RCC 7860 (cell line): ENCODE measurements at places on chromosomes 5 and 9.

DNA sequence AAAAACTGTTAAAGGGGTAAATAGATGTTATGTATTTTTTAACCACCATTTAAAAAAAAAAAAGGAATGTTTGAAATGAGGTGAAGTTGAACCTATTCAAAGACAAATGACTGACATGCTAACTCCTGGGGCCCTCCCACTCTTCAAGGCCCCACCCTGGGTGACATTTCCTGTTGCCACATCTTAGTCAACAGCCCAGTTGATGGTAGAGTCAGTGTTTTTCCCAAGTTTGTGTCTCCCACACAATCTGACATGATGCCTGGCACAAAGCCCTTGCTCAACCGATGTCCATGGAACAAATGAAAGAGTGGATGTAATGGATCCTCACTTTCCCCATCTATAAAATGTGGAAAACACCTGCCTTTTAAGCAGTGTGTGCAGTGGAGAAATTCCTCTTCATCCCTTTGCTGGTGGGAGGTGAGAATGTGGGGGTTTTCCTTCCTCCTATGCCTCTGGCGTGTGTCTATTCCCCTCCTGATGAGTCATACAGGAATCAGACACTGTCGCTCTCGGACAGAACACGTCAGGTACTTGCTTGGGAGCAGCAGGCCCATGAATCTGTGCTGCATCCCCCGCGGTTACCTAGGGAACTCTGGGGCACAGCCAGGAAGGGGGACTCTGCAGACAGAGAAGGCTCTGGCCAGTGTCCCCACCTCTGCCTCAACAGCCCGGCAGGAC, 13.7 kb upstream of the ADRA1B start:
- peak; percentile 97 for DNase-seq

GRCh38 chr9:133788819-133789717, 50.9 kb upstream of the SARDH start:
- no peak for DNase-seq

DNA sequence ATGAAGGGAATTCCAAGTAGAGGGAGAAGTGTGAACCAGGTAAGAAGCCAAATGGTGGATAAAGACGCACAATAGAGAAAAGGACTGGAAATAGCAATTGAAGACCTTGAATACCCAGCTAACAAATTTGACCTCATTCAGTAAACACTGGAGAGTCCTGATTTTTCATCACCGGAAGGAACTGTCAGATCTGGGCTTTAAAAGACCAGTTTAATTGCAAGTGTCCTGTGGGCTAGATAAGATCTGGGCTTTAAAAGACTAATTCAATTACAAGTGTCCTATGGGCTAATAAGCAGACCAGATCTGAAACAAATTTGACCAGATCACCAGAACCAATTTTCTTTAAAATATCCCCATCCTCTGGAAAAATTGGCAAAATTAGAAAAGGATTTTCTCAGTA, 380.0 kb downstream of the ACTL7B start:
- DNase-seq, result no peak

DNA sequence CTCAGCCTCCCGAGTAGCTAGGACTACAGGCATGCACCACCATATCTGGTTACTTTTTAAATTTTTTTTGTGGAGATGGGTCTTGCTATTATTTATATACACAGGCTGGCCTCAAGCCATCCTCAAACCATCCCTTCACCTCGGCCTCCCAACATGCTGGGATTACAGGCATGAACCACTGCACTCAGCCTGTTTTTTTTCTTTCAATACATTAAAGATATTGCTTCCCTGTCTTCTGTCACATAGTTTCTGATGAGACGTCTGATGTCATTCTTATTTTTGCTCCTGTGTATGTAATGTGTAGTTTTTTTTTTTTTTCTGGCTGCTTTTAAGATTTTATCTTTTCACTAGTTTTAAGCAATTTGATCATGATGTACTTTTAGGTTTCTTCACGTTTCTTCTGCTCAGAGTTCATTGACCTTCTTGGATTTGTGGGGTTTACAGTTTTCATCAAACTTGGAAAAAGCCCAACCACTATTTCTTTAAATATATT, 11.4 kb upstream of the RGS3 start:
- no peak for DNase-seq

GRCh38 chr5:107499237-107499636, 171.5 kb downstream of the EFNA5 start:
- no peak for DNase-seq

DNA sequence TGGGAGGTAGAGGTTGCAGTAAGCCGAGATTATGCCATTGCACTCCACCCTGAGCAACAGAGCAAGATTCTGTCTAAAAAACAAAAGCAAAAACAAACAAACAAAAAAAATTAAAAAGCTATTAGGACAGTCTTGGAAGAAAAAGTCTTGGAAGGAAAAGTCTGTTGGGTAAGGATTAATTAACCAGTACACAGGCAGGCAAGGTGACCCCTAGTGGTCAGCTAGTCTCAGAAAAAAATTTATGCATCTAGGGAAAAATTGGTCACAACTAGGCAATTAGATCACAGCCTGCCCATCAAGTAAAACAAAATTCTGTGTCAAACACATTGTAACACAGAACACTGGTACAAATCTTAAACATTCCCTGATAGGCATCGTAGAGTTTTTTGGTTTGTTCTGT, 6.7 kb upstream of the ANKRD18B start:
- DNase-seq, result peak; percentile 35

DNA sequence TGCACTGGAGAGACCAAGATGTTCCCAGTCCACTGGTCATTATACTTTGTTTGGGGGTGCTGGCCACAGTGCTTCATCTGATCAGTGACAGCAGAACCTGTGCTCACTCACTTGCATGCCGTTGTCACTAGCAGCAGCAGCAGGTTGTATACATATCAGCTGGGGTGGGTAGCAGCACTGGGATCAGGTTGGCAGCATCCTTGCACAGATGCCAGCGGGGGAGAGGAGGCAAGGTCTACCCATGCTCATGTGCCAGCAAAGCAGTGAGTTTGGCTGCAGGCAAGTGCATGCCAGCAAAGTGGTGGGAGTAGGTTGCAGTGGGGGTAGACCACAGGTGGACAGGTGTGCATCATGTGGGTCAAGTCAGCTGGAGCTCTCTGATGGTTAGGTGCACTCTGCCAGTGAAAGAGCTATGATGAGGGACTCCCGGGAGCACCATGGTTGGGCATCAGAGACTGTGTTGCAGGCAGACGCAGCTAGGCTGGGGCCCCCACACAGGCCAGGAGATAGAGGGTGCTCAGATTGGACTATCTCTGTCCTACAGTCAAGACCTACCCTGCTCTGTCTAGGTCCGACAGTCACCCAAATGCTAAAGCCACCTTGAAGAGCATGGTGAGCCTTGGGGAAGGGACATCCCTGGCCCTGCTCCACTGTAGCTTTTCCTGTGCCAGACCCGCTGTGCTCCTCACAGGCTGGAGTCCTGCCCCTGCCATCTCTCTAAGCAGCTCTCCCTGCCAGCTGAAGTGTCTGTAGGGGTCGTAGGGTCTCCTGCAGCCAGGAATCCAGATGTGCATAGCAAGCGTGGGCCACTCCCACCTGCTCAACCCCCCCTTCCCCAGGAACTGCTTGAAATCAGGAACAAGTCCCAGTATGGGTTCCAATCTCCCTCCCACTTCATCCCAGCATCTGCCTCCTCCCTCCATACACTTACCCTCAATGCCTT, 119.8 kb downstream of the RNF180 start:
- DNase-seq, result no peak

- no peak for DNase-seq
These were observed 268.6 kb upstream of the MVB12B start for GRCh38 chr9:126058011-126058531.

DNA sequence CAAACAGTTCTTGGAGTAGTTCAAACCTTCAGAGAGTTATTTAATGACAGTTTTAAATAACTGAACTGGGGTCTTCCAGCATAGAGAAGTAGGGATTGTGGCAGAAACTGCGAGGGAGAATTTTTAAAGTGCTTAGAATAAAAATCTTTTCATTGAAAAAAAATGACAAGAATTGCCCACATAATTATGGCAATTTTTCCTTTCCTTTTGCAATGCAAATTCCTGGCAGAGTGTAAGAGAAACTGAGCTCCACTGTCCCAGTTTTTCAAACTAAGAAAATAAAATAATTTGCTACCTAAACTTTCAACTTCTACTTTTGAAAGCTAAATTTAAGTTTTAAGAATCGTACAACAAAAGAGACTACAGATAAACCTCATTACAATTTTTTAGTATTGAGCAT, 2.3 kb upstream of the PTGER4 start:
- no peak for DNase-seq

GRCh38 chr5:178327446-178327845, 94.8 kb upstream of the PHYKPL start:
- no peak for DNase-seq

- no peak for DNase-seq
These were observed 301.5 kb upstream of the CCNG1 start for GRCh38 chr5:163135849-163136248.

DNA sequence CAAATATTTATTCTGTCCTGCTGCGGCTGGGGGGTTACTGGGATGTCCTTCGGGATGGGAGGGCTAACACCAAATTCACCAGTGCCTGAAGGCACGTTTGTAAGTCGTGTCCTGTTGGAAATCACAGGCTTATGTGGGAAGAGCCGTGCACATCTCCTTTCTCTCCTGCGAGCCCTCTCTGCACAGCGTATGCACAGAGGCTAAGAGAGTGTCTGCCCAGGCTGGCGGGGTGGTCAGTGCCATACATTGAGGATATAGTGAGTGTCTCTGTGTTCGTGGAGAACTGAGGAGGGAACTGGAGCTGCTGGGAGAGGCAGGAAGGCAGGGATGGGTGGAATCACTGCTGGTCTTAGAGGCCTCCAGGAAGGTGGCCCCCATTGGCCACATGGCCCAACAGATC, 110.1 kb downstream of the WNK2 start:
- no peak for DNase-seq

DNA sequence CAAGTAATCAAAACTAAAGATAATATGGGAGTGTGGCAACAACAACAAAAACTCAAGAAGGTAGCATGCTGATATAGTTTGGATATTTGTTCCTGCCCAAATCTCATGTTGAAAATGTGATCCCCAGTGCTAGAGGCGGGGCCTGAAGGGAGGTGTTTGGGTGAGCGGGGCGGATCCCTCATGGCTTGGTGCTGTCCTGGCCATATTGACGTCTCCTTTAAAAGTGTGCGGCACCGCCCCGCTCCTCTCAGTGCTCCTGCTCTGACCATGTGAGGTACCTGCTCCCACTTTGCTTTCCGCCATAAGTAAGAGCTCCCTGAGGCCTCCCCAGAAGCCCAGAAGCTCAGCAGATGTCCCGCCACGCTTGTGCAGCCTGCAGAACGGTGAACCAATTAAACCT, 25.6 kb downstream of the MED27 start:
- no peak for DNase-seq

DNA sequence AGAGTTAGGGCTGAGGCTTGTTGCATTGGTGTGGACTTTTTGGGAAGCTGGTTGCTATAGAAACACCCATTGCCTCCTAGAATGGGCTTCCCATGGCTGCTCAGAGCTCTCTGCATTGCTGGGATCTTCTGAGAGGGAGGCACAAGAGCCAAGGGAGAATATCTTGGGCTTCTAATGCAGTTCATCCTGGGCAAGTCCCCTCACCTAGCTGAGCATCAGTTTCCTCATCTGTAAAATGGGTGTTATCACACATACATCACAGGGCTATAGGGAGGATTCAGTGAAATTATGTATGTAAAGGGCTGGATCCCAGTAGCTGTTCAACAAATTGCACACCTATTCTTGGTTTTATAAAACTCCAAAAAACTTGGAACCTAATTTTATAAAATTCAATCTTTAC, 106.1 kb upstream of the ALDH1B1 start:
- DNase-seq, result no peak

- no peak for DNase-seq
These were observed 599 bp downstream of the LYRM7 start for GRCh38 chr5:131171276-131171810.

GRCh38 chr5:142404046-142404477, 79.2 kb upstream of the SPRY4 start:
- DNase-seq, result no peak

- no peak for DNase-seq
These were observed 63.7 kb downstream of the HABP4 start for GRCh38 chr9:96513622-96514021.

- peak; percentile 41 for DNase-seq
These were observed 34.3 kb upstream of the MACIR start for GRCh38 chr5:103224118-103224893.

DNA sequence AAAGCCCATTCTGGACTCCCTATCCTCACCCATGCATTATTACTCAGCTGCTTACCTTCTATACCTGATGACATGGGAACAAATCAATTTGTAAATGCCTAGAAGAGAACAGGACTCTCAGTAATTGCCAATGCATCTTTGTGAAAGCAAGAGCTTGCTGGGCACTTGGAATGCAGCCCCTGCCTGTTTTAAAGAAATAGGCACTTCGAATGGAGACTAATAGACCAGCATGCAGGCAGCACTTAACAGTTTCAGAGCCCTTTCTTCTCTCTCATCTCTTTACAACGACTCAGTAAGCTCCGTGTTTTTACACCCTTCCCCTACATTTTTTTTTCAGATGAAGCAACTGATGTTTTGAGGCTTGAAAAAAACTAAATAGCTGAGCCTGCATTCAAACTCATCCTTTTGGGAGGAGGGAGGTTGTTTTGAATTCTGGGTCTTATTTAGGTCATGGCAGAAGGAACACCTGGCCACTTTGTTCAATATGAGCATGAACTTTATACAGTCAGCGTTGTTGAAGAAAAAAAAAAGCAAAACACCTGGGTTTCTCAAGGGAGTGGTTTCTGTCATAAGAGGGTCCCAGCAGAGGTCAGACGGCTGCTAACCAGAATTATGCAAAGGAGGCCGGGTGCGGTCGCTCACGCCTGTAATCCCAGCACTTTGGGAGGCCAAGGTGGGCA, 34.6 kb upstream of the WHRN start:
- no peak for DNase-seq

DNA sequence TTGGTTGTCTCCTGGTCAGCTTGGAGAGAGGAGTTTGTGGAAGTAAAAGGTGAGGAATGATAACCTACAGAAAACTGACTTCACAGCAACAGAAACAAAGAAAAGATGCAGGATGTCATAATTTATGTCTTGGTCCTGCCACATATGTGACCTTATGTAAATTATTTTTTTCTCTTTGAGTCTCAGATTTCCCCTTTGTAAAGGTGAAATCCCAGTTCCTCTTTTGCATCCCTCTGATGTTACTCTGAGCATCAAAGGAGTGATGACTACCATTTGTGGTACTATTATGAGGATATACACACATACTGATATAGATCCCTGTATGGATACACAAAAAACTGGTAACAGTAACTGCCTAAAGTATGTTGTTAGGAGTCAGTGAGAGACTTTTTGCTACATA, 1.4 kb upstream of the THG1L start:
- no peak for DNase-seq

GRCh38 chr9:117656002-117656401, 48.2 kb upstream of the TLR4 start:
- DNase-seq, result no peak
